Bronchus fibroblast of lung (primary cell): ENCODE measurements at places on chromosomes 7 and 10. TPM values are rescaled to one million over a fixed set of nuclear protein-coding genes. Genes with fewer than 3 reads are reported as not detected.

NKX6-2 gene
- not detected in 2 replicates for total RNA-seq

PAPSS2 gene
- total RNA-seq = 39.5 and 41.7 TPM in 2 replicates

GATAD1 gene
- total RNA-seq = 10.1 and 12.3 TPM in 2 replicates

PLAU gene
- 54.8 and 56.8 TPM in 2 replicates for total RNA-seq

FXYD4 gene
- total RNA-seq = not detected in 2 replicates

SLC26A5 gene
- not detected in 2 replicates for total RNA-seq

SH2D4B gene
- total RNA-seq = not detected in 2 replicates

STAG3 gene
- total RNA-seq = 0.84 and 1.8 TPM in 2 replicates

EZH2 gene
- total RNA-seq = 15.5 and 17.1 TPM in 2 replicates

SFRP4 gene
- total RNA-seq = not detected in 2 replicates

AVPI1 gene
- 21.4 and 24.5 TPM in 2 replicates for total RNA-seq

TFEC gene
- not detected in 2 replicates for total RNA-seq

PRKAR2B gene
- total RNA-seq = 2.5 and 4.2 TPM in 2 replicates

AGR3 gene
- total RNA-seq = not detected in 2 replicates

CPN1 gene
- total RNA-seq = not detected in 2 replicates

PUS7 gene
- total RNA-seq = 10.6 and 11.8 TPM in 2 replicates

SPOCK2 gene
- total RNA-seq = 0.15 and 0.34 TPM in 2 replicates

TEX47 gene
- total RNA-seq = not detected in 2 replicates

GPR15LG gene
- total RNA-seq = not detected in 2 replicates

CTAGE8 gene
- total RNA-seq = not detected in 2 replicates

FOXK1 gene
- 18.0 and 19.3 TPM in 2 replicates for total RNA-seq
